Left ventricle myocardium inferior (tissue), 1 donor: ENCODE measurements at places on chromosomes 12 and 14. TPM values are rescaled to one million over a fixed set of nuclear protein-coding genes. Genes with fewer than 3 reads are reported as not detected.

GAS2L3 gene
- total RNA-seq, result 1.8 TPM

PHETA1 gene
- 29.8 TPM for total RNA-seq

MAP3K9 gene
- 1.9 TPM for total RNA-seq

CLEC1A gene
- total RNA-seq, result 2.4 TPM

- DNase-seq, result no peak
These were observed 2.6 kb downstream of the RTL1 start for GRCh38 chr14:100900837-100901390.

DNA sequence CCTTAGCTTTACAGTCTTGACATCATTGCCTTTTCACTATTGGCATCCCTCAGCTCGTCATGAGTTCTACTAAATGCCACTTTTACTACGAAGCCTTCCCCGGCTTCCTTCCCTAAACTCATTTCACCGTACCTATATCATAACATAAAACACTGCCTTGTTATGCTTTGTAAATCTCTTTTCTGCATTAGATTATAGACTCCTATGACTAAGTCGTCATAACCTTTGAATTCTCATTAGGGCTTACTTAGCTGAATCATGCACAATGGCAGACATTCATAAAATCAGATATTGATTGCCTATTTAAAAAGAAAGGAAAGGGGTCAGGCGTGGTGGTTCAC is 21.0 kb downstream of the BTG1 start:
- no peak for DNase-seq

KRT6C gene
- total RNA-seq, result not detected

KIF21A gene
- 49.8 TPM for total RNA-seq

DNA sequence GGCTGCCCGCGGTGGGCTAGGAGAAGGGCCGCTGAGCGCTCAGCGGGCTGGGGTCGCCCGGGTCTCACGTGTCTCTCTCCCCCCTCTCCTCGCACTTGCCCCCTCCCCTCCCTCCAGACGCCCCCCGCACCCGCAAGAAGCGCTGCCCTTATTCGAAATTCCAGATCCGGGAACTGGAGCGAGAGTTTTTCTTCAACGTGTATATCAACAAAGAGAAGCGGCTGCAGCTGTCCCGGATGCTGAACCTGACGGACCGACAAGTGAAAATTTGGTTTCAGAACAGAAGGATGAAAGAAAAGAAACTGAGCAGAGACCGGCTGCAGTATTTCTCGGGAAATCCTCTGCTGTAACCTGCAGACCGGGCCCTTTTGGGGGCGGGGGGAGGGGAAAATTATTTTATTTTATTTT is 314 bp upstream of the HOTAIR start:
- no peak for DNase-seq

DNA sequence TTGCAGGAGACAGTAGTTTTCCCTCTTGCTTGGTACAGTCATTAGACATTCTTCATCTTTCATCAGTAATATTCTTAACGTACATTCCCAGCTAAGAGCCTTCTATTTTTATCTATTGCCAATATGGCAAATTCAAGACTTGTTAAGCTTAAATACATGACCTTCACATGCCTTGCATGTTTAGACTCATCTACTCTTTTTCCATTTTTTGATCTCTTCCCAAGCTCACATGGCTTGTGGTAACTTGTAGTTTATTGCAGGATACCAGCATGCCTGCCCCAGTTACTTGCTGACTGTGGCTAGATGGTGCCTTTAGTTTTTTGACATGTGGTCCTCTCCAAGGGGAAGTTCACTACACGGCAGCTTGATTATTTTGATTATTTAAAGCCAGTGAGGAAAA is 729.0 kb downstream of the SLC6A15 start:
- DNase-seq, result no peak

- no peak for DNase-seq
These were observed 348.0 kb downstream of the SEC23A start for GRCh38 chr14:38755036-38755435.

DNA sequence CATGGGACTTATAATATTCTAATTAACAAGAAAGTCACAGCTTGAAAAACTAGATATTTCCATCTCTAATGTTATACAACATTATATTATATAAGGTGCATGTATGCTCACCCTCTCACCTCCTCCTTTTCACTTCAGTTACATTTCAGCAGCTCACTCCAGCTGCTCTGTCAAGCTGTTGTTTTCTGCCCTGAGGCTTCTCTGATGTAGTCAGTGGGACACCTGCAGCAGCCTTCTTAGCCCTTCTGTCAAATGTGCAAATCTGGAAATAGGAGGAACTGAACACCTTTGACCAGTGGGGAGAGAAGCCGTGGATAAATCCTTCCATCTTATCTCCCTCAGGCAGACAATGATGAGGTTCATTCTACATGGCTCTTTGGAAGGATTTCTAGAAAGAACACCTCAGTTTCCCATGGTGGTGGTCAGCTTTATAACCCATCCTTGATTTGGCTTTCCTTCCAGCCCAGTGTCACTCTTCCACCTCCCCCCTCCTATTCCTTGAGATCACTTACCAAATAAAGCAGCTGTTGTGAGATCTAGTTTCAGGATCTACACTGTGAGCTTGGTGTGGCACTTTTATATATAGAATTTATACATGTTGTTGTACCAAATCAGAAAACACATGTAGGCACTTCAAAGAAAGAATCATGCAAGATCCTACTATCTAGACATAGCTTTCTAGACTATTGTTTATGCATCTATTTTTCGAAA is 79.6 kb upstream of the STK38L start:
- no peak for DNase-seq

WSCD2 gene
- 0.14 TPM for total RNA-seq

DNA sequence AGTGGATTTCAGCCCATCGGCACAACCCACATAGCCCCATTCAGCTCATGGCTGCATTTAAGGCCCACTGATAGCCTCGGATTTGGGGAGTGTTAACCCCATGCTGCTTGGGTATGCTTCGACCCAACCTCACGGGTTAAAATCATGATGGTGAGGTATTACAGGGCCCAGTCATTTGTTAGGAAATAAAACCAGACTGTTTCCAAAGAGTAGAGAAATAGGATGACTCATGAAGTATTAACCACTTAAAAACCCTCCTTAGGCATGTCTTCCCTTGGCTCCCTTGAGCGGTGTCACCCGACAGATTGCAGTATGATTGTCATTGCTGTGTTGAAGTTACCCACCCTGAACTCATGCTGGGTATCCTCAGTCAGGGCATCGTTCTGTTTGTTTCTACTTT is 289.1 kb downstream of the CACNA1C start:
- no peak for DNase-seq

DNA sequence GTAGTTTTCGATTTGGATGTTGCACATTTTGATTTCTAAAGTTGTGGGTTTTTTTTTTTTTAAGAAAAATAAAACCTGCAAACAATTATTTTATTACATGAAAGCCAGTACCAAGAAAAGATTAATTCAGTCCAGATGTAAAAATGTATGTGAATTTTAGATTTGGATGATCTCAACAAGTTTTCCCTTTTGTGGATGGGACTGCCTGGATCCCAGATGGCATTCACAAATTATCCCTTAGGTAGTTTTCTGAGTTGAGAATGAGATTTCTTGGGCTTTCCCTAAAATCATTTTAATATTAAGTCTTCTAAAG is 2.8 kb downstream of the FRMD6 start:
- no peak for DNase-seq

DNA sequence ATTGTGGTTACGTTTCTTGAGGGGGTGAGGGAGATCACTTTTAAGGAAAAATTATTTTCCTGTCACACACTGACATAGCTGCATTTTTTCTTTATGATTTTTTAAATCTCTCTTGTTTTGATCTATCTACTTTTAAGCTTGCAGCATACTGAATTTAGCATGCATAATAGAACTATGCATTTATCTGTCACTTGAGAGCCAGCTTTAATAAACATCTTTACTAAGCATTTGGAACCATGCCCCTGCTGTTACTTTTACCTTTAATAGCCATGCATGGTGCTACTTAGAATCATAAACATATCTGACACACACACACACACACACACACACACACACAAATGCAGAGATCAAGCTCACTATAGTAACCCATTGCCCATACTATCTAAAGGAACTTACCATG is 486.2 kb downstream of the NELL2 start:
- DNase-seq, result no peak

- DNase-seq, result no peak
These were observed 8.6 kb downstream of the DDN start for GRCh38 chr12:48990552-48990951.

DNA sequence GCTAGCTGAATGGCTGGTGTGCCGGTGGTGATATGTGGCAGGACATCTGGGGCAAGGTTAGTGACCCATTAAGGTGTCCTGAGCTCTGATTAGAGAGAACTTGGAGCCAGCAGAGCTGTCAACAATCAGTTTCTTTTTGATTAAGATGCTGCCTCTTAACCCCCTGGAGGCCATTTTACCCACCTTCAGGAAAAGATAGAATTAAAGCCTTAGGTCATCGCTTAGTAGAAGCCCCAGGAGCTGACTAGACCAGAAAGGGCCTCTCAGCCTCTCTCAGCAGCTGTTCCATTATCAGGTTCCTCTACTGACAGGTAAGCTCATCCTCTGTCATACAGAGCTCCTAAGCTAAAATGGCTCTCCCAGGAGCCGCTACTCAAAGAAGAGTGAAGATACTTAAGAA is 339.0 kb downstream of the FUT8 start:
- no peak for DNase-seq

DNA sequence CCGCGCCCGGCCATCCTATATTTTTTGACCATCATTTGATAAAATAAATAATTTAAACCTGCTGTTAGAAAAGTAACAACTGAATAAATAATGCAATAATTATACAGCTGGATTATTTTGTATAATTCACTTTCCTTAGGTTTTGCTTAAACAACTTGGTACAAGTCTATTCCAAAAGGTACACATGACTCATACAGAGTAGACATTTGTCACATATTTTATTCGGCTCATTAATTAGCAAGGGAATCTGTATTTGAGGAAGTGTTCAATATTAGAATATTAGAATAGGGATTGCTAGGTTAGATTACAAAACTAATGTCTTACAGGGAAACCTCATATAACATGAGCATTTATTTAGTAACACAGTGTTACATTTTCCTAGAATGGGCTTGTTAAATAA is 48.7 kb downstream of the ATP2A2 start:
- no peak for DNase-seq

GRCh38 chr14:22978981-22979671 is 3.2 kb downstream of the AJUBA start:
- DNase-seq, result no peak

POU6F1 gene
- 9.9 TPM for total RNA-seq

DNA sequence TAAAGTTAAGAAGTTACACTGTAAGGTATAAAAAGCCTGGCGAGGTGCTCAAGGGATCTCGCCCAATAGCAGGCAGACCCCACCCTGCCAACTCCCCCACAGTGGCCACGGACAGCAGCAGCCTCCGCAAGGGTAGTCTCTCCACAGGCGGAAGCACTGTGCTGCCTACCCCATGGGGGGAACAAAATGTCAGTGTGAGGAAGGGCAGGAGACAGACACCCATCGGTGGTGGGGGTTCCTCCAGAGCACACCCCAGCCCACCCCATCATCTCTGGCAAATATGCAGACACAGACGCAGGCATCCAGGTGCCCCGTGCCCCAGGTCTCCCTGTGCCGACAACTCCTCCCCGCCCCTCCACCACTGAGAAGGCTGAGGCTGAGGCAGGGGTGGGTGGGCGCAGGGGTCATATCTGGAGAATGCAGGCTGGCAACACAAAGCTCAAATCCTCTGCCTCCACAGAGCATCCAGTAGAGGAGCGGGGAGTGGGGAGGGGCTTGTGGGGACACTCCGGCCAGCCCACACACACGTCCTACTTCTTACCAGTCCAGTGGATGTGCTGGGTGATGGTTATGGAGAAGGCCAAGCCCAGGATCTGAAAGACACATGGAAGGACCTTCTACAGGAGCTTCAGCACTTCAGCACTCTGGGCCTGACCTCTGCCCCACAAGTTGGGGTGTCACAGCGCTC is 68.3 kb upstream of the DDX11 start:
- no peak for DNase-seq

- DNase-seq, result no peak
These were observed 27.6 kb downstream of the RDH12 start for GRCh38 chr14:67729072-67729885.

- no peak for DNase-seq
These were observed 29.2 kb upstream of the CRY1 start for GRCh38 chr12:107122452-107122958.

CLEC7A gene
- 1.3 TPM for total RNA-seq

GRCh38 chr12:75658901-75659823 is 147.8 kb upstream of the KRR1 start:
- no peak for DNase-seq

SLC25A47 gene
- total RNA-seq, result not detected

RNFT2 gene
- 0.66 TPM for total RNA-seq

DNA sequence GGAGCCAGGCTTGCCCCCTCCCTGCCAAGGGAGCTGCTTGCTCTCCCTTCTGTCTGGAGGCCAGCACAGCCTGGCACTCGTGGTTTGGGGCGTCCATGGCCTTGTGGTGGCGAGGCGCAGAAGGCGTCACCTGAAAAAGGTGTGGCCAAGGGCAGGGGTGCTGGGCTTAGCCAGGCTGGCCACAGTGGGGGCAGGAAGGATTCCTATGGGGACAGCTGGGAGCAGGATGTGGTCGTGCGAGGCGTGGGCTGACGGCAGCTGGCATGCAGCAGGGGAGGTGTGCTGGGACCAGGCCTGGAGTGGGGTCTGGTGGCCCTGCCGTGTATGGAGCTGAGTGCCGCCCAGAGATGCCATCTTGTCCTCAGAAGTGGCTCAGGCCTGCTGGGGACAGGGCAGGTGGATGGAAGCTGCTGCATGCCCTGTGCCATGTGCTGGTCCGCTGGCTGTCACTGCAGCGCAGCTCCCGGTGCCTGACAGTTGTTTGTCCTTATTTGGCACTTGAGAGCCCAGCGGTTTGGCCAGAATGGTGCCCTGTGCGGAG is 30.0 kb downstream of the SH2B3 start:
- DNase-seq, result no peak

SLC35F4 gene
- not detected for total RNA-seq

DNA sequence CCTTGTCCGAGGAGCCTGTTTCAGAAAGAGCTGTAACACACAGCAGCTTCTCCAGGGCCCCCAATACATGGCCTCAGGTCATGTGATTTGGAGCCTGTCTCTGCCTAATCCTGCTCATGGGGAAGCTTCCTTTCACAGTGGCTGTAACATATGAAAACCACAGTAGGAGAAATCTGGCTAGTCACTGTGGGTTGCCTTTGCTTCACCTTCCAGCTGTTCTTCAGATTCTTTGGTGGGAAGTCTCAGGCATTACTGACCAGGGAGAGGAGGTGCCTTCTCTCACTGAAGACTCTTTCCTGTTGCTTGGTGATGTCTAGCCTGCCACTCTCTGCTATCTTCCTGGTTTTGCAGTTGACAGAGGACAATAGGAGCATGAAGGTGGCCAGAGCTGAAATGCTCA is 350.6 kb downstream of the DPF3 start:
- DNase-seq, result no peak

GRCh38 chr12:71024827-71025226 is 104.3 kb upstream of the PTPRR start:
- DNase-seq, result no peak

- DNase-seq, result no peak
These were observed 92.5 kb downstream of the GPHN start for GRCh38 chr14:66600416-66600815.

DNA sequence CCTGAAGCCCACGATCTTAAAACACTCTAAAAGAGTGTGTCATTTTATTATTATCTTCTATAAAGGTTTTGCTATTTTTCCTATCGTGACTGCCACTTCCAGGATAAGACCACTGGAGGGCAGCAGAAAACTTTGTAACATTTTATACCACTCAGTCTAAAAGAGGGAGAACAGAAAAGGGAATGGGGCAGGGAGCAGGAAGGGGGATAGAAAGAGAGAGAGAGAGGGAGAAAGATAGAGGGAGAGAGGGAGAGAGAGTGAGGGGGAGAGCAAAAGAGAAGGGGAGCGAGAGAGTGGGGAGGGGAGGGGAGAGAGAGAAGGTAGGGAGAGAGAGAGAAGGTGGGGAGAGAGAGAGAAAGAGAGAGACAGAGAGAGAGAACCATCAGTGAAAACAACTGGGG is 2.0 kb upstream of the ART4 start:
- no peak for DNase-seq
